ENCODE measurements at places on chromosomes 11 and 22.

DNA sequence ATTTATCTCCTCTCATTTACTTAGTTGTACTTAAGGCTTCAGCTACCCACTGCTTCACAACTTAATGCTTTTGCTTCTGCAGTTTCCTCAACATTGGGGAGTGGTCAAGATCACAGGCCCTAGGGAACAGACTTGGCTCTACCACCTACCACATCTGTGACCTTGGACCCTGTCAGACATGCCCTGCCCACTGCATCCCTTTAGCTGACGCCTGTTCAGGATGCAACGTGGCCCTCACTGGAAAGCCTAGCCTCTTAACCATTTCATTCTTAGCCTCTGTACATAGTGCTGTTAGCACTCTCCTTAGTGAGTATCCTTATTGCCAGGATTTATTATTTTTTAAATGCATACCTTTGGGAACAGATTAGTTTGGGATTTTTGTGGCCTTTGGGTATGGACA lies 34.4 kb downstream of the TNRC6B start:
- DNase-seq: no peak

DNA sequence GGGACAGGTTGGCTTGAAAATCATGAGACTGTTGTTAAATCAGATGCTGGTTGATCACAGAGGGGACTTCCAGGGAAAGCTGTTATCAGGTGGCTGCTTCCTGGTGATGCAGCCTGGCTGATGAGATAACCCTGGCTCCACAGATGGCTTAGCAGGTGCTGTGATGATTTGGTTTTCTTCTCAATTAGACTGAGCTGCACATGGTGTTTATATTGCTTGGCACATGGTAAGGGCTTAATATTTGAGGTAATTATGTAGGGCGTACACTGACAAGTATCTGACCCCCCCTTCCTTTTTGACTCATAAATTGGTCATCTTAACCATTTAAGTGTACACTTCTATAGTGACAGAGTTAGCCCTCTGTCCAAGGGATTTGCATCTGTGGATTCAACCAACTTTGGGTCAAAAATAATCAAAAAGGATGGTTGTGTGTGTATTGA lies 7.0 kb downstream of the RPS3 start:
- no peak for DNase-seq

DNA sequence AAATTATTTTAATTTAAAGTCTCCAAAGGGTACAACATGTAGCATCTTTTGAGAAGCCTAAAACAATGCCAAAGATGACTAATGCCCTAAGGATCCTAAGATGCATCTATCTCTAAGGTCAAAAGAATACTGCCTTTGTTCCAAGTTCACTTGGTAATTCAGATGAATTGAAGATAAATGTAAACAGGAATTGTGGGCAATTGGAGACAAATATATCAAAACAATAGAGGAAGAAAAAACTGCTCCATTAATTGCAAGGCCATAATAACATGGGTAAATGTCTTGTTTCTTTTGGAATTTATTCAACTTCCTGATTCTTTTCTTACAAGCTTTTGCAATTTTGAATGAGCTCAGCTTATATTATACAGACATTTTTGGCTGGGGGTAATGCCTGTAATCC lies 338.6 kb downstream of the TTC28 start:
- DNase-seq: no peak

DNA sequence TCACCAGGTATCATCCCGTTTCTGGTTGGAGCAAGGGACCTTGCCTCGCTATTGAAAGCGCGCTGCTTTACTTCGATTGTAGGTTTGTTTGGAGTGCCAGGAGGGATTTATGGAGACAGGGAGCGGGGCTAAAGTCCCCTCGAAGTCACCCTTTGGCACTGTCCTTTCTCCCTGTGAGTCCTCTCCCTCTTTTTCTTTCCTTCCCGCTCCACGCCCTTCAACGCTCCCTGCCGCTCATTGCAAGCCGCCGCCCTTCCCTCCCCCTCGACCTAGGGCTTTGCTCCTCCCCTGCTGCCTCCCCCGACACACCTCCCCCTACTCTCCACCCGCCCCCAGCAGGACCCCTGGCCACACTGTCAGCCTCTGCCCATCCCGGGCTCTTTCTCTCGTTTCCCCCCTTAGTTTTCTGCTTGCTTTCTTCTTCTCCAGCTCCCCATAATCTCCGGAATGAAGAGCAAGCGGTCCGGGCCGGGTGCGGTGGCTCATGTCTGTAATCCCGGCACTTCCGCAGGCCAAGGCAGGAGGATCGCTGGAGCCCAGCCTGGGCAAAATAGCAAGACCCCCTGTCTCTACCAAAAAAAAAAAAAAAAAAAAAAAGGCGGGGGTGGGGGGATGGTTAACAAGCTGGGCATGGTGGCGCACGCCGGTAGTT lies 41.0 kb downstream of the AHNAK start:
- no peak for DNase-seq

GRCh38 chr22:46929046-46929709 lies 166.7 kb downstream of the TBC1D22A start:
- no peak for DNase-seq

DNA sequence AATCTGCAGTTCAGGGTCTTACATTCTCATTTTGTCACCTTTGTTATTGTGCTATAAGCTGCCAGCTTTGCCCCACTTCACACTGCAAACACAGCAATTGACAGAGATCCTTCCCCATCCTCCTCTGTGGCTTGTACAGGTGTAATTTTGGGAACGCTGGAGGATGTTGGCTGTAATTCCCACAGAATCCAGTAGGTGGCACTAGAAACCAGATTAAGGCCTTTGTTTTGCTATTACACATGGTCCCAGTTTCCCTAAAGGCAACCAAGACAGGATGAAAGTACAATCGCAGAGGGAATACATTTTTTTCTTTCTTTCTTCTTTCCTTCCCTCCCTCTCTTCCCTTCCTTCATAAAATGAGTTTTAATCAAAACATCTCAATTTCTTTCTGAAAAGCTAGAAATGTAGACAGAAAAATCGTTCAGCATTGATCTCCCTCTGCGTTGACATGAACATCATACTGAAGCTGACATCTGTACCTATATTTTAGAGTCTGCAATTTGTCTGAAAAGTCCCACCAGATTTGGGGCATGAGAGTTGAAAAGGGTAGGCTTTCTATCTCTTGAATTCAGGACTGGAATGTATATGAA lies 21.3 kb upstream of the NELL1 start:
- DNase-seq: peak; percentile 51

DNA sequence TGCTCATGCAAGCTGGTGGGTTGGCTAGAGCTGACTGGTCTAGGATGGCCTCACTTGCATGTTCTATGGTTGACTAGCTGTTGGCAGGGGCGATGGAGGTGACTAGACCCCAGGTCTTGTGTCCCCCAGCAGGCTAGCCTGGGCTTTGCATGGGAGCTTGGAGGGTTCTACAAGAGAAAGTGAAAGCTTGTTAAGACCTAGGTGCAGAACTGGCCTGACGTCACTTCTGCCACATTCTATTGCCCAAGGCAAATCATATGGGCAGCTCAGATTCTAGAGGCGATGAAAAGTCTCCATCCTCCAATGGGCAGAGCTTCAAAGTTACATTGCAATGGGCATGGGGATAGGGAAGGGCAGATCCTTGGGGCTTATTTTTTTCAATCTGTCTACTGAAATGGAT lies 170.9 kb downstream of the MIAT start:
- DNase-seq: no peak

DNA sequence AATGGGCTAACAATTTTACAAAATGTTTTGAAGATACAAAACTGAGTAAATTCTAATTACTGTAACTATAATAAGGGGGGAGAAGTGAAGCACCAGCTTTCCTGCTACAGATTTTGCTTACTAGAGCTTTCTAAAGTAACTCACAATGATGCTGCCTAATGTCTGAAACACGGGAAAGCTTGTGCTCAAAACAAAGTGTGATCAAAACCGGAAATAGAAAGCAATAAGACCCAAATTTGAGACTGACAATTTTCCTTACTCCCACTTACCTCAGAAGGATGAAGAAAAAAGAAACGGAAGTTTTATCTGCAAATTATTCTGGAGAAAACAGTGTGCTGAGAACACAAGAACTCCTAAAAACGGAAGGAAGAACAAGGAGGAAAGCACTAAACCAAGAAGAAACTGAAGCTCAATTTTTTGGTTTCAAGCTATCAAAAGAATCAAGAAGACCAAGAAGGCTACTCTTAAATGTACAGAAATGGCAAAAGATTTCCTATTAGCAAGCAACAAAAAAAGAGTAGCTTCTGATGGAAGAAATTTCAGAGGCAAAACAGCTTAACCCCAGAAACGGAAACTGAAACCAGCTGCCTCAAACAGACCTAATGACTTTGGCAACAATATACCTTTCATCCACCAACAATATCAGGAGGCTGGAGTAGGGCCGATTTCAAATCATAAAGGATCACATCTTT lies 33.4 kb downstream of the AMBRA1 start:
- no peak for DNase-seq

DNA sequence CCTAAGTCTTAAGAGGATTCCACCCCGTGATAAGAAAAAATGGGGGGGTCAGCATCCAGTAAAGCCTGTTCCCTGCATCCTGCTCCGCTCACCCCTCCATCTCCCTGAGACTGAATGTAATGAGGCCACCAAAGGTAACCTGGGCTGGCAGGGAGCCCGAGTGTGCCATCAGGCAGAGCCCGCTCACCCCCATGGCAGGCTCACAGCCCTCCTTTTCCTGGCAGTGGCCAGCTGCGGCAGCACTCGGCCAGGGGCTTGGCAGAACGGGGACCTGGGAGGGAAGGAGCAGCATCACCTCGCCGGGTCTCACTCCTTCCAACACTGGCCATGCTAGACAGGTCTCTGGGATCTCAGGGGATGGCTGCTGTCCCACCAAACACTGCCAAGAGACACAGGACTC lies 64.4 kb downstream of the PRDM11 start:
- DNase-seq: no peak

DNA sequence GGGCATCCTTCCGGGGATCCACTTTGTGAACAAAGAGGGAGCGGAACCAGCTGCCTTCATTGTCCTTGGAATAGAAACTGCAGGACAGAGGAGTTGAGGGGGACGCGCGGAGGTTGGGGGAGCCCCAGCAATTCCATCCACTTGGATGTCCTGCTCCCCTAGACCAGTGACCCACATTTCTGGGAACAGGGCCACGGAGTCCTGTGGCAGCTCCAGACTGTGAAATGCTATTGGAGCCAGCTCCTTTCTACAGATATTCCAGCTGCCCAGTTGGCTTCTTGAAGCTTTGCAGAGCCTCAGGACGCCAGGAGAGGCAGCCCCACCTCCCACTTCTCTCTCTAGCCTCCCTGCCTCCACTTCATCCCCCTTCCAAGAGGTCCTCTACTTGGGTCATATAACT lies 10.5 kb downstream of the NIPSNAP1 start:
- DNase-seq: no peak

DNA sequence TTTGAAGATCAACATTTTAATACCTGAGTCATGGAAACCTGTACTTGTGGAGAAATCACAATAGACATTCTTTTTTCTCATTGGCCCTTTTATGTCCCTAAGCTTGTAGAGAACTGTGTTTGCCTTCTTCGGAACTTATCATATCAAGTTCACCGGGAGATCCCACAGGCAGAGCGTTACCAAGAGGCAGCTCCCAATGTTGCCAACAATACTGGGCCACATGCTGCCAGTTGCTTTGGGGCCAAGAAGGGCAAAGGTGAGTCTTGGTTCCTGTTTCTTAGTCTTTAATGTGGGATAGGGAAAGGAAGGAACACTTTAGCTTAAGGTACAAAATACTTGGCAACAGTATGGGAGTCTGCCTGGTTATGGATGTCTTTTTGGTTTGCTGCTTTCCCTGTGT lies 44.2 kb downstream of the CTNND1 start:
- no peak for DNase-seq

DNA sequence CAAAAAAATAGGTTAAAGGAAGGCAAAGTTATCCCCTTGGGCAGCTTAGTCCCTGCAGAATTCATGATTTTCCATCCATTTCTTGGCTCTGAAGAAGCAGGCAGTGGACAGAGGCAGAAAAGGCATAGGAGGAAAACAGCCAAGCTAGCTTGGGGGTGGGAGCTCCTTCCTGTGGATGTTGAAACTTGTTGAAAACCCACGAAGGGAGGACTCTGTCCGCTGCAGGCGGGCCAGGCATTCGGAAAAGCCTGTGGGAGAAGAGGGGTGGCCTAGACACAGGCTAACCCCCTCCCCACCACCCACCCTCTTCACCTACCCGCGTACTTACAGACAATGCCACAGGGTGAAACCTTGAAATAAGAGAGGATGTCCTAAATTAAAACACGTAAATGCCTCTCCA lies 72.1 kb downstream of the C22orf31 start:
- no peak for DNase-seq

DNA sequence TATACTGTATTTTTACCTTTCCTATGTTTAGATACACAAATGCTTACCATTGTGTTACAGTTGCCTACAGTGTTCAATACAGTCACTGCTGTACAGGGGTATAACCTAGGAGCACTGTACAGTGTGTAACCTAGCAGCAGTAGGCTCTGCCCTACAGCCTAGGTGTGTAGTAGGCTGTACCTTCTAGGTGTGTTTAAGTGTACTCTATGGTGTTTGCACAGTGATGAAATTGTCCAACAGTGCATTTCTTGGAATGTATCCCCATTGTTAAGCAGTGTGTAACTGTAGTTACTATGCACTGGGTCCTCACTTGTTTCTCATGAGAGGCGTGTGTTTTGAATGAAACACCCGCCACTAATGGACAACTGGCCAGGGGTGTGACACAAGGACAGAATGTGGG lies 269.0 kb downstream of the OPCML start:
- no peak for DNase-seq

- DNase-seq: no peak
Observed at GRCh38 chr11:34546511-34547209, 33.1 kb upstream of the ELF5 start.

DNA sequence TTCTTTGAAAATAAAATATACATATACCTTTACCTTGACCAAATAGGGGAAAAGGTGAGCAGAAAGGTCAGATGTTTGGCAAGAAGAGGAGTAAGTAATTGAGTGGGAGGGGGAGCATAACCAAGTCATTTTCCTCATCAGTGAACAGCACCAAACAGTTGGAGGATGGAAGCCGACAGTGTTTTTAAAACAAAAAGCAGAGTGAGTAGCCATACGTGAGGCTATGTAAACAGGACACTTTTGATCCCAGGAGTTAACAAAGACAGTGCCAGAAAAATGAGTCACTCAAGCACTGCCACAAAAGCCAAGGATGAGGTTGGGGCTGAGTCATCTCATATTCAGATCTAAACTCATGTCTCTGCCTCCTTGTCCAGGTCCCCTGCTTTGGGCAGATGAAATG lies 734.7 kb downstream of the KCNA4 start:
- peak; percentile 74 for DNase-seq

DNA sequence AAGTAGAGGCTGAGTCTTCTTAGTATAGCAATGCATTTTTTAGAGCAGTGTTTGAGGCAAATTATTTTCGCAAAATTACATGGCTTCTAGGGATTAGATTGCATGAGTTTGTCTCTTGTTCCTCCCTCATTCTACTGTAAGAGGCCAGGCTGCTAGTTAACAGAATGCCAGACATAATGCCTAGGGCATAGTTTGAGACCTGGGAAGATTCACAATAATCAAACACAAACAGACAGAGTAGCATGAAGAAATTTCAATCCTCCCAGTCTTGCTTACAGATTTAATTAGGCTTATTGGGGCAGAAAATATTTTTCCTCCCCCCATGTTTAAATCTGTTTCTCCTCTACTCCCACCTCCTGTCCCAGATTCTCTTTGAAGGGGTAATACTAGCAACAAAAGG lies 48.3 kb downstream of the ARHGEF12 start:
- DNase-seq: no peak
